Upper lobe of right lung (tissue), 1 donor: ENCODE measurements at places on chromosomes 7 and 10.

GRCh38 chr10:20004087-20004523 lies 187.9 kb downstream of the PLXDC2 start:
- DNase-seq: peak; percentile 74

DNA sequence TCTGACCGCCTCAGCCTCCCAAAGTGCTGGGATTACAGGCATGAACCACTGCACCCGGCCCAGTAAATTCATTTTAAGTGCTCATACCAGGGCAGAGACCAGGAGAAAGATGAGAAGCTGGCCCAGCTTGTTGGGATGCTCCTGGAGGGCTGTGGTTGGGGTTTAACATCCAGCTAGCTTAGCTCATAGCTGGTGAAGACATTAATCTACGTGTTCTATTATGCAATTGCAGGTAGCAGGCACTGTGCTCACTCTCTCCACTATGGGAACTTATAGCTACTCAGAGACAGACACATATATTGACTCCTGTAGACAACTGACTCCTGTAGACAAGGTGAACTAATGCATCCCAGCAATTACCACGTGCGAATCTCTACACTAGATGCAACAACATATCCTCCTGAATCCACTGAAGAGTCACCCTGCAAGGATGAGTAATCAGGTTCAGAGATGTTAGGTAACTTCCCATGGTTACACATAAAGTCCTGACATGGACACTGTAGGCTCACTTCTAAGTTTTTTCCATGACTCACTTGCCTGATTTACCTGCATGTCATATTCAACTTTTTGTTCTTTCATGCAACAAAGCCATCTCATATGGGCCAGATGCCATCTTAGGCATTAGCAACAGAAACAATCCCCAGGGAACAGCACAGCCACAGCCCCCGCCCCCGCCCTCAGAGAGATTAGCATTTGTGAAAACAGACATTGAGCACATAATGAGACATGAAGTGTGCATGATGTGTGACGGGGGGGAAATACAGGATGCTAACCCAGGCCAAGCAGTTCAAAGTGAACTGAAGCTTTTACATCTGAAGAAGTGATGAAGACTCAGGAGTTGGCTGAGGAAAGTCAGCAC lies 37.2 kb downstream of the ERLIN1 start:
- DNase-seq: no peak

GRCh38 chr10:49750546-49750945 lies 11.6 kb downstream of the OGDHL start:
- no peak for DNase-seq

DNA sequence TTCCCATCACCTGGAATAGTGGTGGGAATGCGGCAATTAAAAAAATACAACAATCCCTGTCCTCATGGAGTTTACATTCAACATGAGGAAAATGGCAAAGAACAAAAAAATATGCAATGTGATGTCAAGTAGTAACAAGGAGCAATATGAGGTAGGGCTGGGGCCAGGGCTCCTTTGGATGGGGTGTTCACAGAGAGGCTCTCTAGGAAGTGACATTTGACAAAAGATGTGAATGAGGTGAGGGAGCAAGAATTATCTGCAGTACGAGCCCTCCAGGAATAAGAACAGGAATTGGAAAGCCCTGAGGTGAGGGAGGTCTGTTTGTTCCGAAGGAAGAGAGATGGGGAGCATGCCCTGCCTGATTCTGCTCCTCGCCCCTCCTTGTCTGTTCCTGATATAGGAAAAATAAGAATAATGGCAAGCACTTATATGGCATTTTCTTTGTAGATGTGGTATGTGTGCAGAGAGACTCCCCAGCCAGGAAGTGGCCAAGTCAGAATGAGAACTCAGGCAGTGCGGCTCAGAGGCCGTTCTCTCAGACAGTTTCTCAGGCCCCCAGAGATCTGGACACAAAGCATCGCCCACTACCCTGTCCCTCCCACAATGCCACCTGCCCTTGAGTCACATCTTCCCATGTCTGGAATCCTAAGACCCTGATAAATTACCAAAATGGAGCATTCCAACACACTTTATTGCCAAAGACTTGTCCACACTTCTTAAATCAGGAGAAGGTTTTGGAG lies 105.6 kb downstream of the APBB1IP start:
- DNase-seq: no peak

- no peak for DNase-seq
Observed at GRCh38 chr7:141071260-141071854, 2.5 kb upstream of the TMEM178B start.

- DNase-seq: peak; percentile 1
Observed at GRCh38 chr7:1140476-1141104, 19.4 kb downstream of the ZFAND2A start.

- DNase-seq: no peak
Observed at GRCh38 chr7:5248201-5248885, 34.4 kb upstream of the SLC29A4 start.
